ENCODE measurements at places on chromosomes 13 and 19.

GRCh38 chr13:53217194-53217593 lies 188.6 kb downstream of the OLFM4 start:
- H3K36me3 ChIP-seq = no peaks in the 10 kb centered on the region
- H3K4me3 ChIP-seq = no peak overlapping the region

- H3K27me3 ChIP-seq = no peaks in the 10 kb centered on the region
- H3K36me3 ChIP-seq = peaks cover 27% of the 10 kb centered on the region
- no peak for DNase-seq
- peak overlapping the region; percentile 17 for H3K27ac ChIP-seq
These were observed 8.9 kb downstream of the ZNF805 start for GRCh38 chr19:57249329-57249728.

DNA sequence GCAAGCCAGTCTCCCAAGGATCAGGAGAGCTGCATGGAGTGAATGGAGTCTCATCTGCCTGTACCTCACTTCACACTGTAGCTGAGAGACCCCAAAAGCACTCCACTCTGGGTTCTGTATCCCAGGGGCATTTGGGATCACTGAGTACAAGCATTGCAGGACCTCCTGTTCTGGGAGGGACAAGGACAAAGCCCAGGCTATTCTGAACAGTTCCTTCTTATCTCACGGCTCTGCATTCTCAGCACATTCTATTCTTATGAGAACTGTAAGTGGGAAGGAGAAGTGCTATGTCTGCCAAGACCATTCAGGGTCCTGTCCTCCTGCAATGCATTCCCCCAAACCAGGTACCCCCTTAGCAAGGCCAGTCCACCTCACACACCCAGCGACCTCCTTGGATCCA lies 42.8 kb downstream of the RNF6 start:
- no peak overlapping the region for H3K27ac ChIP-seq
- peaks cover 7% of the 10 kb centered on the region for H3K27me3 ChIP-seq

- no peak for DNase-seq
- peaks cover 4% of the 10 kb centered on the region for H3K36me3 ChIP-seq
- H3K27ac ChIP-seq = no peak overlapping the region
- H3K27me3 ChIP-seq = no peaks in the 10 kb centered on the region
- H3K4me1 ChIP-seq = peaks cover 4% of the 10 kb centered on the region
These were observed 16.2 kb downstream of the ARGLU1 start for GRCh38 chr13:106551751-106552150.

GRCh38 chr13:93862259-93862658 lies 617.2 kb downstream of the DCT start:
- H3K36me3 ChIP-seq = no peaks in the 10 kb centered on the region
- DNase-seq = peak; percentile 70
- H3K27ac ChIP-seq = no peak overlapping the region
- no peaks in the 10 kb centered on the region for H3K4me1 ChIP-seq
- no peak overlapping the region for H3K4me3 ChIP-seq

DNA sequence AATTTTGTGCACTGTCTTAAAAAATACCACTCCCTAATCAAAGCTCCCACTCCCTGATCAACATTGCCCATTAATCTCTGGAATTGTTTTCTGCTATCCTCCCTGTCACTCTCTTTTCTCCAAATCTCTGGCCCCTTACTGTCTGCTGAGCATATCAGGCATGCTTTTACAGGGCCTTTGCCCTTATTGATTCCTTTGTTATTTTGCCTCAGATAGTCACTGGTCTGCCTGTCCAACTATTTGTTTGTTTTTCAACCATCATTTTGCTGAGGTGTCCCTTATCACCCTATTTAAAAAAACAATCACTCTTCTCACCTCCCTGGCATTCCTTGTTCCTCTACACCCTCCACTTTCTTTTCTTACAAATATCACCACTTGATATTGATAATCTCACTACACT lies 153.0 kb downstream of the PCDH9 start:
- H3K27ac ChIP-seq = no peak overlapping the region
- no peaks in the 10 kb centered on the region for H3K27me3 ChIP-seq
- H3K36me3 ChIP-seq = no peaks in the 10 kb centered on the region
- no peaks in the 10 kb centered on the region for H3K4me1 ChIP-seq
- no peak for DNase-seq
- no peak overlapping the region for H3K4me3 ChIP-seq

- DNase-seq = peak; percentile 51
- no peaks in the 10 kb centered on the region for H3K27me3 ChIP-seq
- H3K27ac ChIP-seq = no peak overlapping the region
- H3K4me3 ChIP-seq = no peak overlapping the region
- no peaks in the 10 kb centered on the region for H3K36me3 ChIP-seq
These were observed 3.5 kb upstream of the DOCK6 start for GRCh38 chr19:11265785-11266236.

- no peaks in the 10 kb centered on the region for H3K27me3 ChIP-seq
- peak within 1 kb of the TSS; percentile 73 for H3K27ac ChIP-seq
- H3K4me1 ChIP-seq = peaks cover 16% of the 10 kb centered on the region
- H3K4me3 ChIP-seq = peak within 1 kb of the TSS; percentile 64
These were observed at the start of gene COL5A3 for GRCh38 chr19:10010247-10010691. Gene COL5A3, minus strand, starts transcription at chr19:10010504. Its CDS starts 119 bp downstream, at chr19:10010385.

Measured in fibroblast of lung (primary cell).